Activated T-cell treated with anti-CD3 and anti-CD28 coated beads, Interleukin-2, amount 50 U/mL, for 72 hours (primary cell): ENCODE measurements at places on chromosomes 7 and 10.

DNA sequence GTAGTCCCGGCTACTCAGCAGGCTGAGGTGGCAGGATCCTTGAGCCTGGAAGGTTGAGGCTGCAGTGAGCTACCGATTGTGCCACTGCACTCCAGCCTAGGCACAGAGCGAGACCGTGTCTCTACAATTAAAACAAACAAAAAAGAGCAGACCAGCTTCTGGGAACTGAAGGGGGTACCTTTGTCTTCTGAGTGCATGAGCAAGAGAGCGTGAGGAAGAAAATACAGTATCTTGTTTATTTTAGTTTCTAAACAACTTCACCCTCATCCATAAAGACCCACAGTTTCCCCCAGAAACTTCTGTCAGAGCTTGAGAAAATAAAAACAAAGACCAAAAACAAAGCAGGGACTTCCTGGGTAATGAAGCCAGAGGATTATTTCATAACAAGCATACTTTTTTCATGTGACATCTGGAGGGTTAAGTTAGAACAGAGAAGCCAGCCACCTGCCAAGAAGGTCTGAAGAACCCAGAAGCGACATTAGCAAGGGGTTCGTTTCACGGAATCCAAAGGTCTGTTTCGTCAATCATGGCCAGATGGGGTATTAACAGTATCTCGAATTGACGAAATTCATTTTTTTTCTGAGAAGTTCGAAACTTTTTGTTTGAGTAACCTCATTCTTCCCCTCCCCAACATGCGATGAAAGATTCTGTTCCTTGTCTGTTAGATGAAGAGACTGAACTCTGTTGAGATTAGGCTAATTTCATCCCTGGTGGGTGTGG lies 10.2 kb upstream of the IL2RA start:
- peak; percentile 60 for DNase-seq

DNA sequence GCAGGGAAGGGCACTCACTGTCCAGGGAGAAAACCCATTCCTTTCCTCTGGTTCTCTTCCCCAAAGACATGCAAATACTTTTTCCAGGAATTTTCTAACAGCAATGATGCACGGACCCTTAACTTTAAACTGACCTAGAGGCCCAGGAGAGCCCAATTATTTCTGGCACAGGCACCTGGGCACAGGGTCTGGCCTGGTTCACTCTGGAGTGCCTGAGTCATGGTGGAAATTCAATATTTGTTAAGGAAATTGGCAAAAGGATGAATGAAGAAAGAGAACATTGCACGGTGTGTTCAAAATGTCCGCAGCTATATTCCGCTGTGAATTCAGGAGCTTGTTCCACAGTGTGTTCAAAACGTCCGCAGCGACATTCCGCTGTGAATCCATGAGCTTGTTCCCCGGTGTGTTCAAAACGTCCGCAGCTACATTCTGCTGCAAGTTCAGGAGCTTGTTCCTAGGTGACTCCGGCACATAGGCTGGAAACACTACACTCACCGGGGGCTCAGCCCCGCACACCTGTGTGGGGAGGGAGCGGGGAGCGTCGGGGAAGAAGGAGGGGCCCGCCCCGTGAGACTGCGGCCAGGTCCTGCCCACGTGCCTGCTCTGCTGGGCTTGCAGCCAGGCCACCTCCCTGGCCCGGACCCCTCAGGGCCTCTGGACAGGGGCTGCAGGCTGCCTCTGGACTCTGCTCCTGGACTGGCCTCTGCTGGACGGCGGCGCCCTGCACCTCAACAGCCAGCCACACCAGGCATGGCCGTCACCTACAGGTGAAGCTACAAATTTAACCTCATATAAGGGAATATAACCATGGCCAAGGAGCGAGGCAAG lies 72.0 kb upstream of the FAM20C start:
- no peak for DNase-seq

- DNase-seq: no peak
Measured at GRCh38 chr7:28362182-28362581, 50.1 kb upstream of the CREB5 start.

DNA sequence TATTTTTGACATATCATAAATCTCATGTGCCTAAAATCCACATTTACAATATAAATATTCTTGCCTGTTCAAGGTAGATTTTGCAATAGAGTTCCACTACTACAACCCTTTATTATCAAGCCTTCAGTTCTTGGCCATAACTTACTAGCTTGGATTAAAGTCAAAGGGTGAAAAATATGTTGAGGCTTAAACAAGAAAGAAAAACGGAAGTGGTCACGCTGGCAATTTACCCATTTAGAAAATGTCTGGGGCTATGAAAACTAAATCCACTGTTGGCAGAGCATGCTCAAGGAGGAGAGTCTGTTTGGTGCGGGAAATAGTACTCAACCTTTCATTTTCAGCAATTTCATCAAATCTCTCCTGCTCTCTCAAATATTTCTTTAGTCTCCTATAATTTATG lies 209.8 kb upstream of the RHOBTB1 start:
- no peak for DNase-seq
